ENCODE measurements at places on chromosomes 7 and 10. TPM values are rescaled to one million over a fixed set of nuclear protein-coding genes. Genes with fewer than 3 reads are reported as not detected.
A peak's percentile ranks its signal among the peaks of the same experiment; 100 is the strongest.

- DNase-seq = no peak
Measured at GRCh38 chr10:63115732-63116383, 17.3 kb upstream of the NRBF2 start.

GRCh38 chr7:25926009-25926408, 226.0 kb upstream of the NFE2L3 start:
- DNase-seq = no peak

- DNase-seq = no peak
Measured at GRCh38 chr10:63585041-63585440, 63.8 kb downstream of the REEP3 start.

- no peak for DNase-seq
Measured at GRCh38 chr7:156472267-156472666, 168.3 kb upstream of the RNF32 start.

GRCh38 chr7:20220921-20221547, 3.9 kb upstream of the MACC1 start:
- no peak for DNase-seq

- DNase-seq = no peak
Measured at GRCh38 chr7:71829515-71829914, 582.6 kb downstream of the CALN1 start.

DNA sequence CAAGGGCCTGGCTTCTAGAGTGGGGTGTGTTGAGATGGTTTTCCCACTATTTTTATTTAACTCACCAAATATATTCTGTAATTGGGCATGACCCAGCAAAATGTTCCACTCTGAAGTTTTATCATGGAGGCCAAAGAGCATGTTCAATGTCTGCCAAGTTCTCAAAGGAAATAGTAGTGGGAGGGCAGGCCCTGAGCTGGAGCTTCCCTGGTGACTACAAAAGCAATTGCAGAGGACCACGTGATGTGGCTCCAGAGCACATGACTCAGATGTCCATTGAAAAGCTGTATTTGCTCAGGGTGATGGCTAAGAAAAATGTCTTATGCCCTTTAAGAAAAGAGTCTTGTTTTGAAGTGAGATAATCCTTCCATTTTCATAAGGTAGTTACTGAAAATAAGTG, 1024.8 kb downstream of the LRMDA start:
- DNase-seq = no peak

- no peak for DNase-seq
Measured at GRCh38 chr10:97515271-97515978, 16.7 kb downstream of the UBTD1 start.

DNA sequence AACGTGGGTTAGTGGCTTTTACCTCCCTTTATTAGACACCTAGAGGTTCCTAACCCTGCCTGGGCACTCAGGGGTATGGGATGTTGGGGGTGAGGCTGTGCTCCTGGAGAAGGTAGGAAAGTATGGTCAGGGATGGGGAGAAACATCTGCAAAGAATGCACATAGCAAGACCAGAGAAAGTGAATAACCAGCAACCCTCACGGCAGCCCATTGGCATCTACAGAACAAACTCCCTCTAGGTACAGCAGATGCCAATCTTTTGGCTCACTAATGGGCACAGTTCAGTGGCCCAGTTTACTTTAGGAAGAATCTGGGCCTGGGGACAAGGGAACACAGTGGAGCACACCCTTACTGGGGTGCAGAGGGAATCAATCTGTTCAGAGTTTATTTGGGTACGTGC, 143.9 kb downstream of the JAZF1 start:
- DNase-seq = no peak

- no peak for DNase-seq
Measured at GRCh38 chr7:108311446-108312168, 144.6 kb downstream of the NRCAM start.

DNA sequence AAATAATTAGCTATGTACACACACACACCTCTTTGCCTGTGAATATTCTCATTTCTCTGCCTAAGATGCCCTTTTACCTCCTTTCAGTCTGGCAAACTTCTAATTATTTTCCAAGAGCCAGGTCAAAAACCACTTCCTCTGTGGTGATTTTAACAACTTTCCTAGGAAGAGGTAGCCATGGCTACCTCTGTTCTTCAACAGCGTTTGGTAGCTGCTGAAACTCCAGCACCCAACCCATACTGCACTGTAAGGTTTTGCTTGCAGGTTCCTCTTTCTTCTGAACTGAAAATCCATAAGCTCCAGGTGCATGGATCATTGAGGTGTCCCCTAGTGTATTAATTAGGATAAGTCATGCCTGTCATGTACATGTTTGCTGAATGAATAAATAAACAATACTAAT, 25.6 kb downstream of the NRCAM start:
- no peak for DNase-seq

DNA sequence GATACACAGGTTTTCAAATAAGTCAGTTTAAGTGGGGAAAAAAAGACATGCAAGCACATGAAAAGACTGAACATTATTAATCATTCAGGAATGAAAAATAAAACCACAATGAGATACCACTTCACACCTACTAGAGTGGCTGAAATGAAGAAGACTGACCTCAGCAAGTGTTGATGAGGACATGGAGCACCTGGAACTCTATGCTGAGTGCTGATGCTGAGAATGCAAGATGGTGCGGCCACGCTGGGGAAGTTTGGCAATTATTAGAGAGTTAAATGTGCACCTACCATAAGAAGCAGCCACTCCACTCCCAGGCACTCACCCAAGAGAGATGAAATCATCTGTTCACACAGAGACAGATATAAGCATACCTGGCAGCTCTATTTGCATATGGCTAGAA, 32.9 kb upstream of the ELFN1 start:
- DNase-seq = no peak

- DNase-seq = no peak
Measured at GRCh38 chr7:28554802-28555471, 142.6 kb downstream of the CREB5 start.

DNA sequence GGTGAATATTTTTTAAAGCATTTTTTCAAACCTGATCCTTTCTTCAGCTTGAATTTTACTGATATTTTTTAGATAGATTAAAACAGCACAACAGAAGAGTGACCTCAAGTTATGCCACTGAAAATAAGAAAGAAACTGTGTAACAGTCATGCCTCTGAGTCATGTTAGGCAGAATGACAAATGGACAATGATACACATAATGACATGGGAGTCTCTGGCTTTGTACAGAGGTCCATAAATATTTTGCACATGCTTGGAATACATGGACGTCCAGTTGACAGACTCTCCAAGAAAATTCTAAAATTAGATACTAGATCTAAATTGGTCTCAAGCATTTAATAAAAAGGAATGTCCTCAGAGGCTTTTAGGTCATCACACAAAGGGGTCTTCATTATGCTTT, 21.9 kb upstream of the SEMA3A start:
- DNase-seq = no peak

GRCh38 chr10:3886641-3887251, 101.7 kb upstream of the KLF6 start:
- peak; percentile 87 for DNase-seq

DNA sequence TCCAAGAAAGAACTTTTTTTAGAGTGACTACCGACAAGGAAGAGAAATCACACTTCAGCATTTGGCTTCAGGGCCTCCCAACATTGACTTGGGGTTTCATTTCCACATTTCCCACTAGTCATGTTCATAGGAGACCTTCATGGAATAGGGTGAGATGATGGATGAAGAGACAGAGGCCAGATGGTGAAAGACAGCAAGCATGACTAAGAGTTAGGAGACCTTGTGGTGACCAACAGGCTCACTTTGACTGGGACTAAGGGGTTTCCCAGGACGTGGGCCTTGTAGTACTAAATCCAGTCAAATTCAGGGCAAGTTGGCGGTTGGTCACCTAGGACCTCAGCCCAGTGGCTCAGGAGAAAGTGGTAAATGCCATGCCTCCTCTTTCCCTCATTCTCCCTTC, 3.0 kb upstream of the GIMAP5 start:
- DNase-seq = no peak

GRCh38 chr7:3082386-3082785, 38.7 kb upstream of the CARD11 start:
- DNase-seq = no peak

DNA sequence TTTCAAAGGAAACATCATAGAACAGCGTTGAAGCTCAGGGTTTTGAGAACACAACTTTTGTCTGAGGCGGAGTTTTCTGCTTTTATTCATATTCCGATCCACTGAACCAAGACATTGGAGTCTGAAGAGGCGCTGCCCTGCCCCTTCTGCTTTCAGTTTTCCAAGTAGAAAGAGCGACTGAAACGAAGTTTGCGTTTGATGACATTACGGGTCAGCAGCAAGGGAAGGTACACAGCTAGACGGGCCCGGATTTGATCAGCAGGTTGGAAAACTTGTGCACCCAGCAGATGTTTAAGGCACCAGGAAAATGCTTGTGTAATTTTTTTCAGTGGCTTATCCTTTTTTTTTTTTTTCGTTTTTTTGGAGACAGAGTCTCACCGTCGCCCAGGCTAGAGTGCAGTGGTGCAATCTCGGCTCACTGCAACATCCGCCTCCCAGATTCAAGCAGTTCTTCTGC, 720 bp downstream of the SUN1 start:
- DNase-seq = no peak

GRCh38 chr7:135341049-135341448, 107.4 kb downstream of the STRA8 start:
- no peak for DNase-seq

GRCh38 chr10:73991884-73992245, 6.1 kb upstream of the VCL start:
- no peak for DNase-seq

DNA sequence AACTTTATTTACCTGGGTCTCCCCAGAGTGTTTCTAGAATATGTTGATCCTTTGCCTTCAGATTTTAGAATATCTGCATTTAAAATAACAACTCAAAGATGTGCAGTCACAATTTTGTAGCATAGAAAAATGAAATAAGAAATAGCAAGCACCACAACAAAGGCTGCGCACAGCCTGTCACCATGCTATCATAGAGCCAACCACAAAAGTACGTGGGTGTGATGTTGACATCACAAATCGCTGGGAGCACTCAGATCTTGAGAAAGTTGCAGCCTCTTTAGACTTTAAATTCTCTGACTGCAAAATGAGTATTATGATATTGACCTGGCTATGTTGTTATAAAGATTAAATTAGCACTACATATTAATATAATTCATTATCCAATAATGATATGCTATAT, 177.9 kb downstream of the TNS3 start:
- no peak for DNase-seq

DNA sequence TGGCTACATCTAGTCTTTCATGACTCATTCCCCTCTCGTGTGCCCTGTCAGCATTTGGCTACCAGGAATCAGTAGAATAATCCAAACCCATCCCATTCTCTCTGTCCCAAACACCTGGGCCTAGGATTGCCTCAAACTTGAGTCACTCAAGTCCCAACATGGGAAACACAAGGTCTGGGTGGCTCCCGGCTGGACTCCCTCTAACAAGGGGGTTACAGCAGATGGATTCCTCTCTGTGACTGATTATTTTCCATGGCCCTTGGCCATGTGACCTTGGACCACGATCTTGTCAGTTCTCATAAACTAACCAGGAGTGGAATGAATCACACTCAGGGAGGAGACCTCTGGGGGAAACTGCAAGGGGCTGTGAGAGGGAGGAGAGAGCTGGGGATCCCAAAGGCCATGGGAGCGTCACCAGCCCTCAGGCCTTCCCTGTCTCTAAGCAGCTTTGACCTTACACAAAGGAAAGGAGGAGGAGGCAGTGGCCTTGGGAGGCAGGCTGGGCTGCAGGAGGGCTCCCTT, 533.1 kb downstream of the KCNMA1 start:
- DNase-seq = no peak

DNA sequence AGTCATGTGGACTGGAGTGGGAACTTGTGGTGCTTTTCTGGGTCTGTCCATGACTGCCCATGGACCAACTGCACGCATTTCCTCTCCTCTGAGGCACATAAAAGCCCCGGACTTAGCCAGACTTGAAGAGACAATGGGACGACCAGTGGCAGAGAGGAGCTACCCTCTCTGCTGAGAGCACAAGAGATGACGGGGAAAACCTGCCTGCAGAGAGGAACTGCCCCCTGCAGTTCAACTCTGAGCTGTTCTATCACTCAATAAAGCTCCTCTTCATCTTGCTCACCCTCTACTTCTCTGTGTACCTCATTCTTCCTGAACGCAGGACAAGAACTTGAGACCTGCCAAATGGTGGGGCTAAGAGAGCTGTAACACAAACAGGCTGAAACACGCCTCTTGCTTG, 184.5 kb downstream of the ZNF438 start:
- no peak for DNase-seq

DNA sequence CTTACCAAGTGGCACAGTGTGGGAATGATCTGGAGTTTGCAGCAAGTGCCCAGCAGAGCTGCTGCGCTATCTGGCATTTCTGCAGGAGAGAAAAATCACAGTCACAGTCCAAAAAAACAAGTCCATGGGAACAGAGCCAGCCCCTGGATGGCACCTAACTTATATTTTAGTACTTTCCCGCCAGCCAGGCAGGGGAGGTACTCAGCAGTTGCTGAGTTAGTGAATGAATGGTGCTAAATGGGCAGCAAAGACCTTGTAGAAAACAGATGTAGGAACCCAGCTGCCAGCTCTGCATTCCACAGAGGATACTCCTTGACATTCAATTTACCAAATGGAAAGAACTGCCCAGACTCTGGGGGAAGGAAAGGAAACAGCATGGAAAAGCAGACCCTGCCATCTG, 54.5 kb downstream of the GSDME start:
- DNase-seq = no peak

DNA sequence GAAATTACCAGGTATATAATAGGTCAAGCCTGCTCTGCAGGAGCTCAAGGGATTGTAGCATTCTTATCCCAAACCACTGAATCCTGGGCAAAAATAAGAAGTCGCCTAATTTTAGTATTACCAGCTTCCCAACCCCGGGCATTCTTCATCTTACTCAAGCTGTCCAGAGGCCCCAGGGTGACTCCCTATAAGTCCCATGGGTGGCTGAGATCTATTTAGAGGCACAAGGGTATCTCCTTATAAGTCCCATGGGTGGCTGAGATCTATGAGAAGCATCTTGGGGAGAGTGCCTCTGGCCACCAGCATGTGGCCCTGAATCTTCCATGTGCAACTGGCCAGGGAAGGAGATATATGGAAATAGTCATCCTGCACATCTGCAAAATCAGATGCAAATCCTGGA, 38.9 kb downstream of the PRSS2 start:
- DNase-seq = no peak

The TMEM270 gene
- total RNA-seq = not detected

The CTNNA3 gene
- total RNA-seq = not detected

The CALU gene
- 416 TPM for total RNA-seq

The TCAF2 gene
- total RNA-seq = 18.5 TPM

The RPP38 gene
- total RNA-seq = 14.9 TPM

The SLC26A3 gene
- total RNA-seq = not detected

The INSIG1 gene
- 103 TPM for total RNA-seq

The EXOC4 gene
- total RNA-seq = 55.7 TPM

The RGR gene
- not detected for total RNA-seq

The CRTAC1 gene
- 1.6 TPM for total RNA-seq
